ENCODE measurements at places on chromosomes 2 and 18. TPM values are rescaled to one million over a fixed set of nuclear protein-coding genes. Genes with fewer than 3 reads are reported as not detected.

ANKRD12 gene
- 23.8 TPM for polyA plus RNA-seq

DNA sequence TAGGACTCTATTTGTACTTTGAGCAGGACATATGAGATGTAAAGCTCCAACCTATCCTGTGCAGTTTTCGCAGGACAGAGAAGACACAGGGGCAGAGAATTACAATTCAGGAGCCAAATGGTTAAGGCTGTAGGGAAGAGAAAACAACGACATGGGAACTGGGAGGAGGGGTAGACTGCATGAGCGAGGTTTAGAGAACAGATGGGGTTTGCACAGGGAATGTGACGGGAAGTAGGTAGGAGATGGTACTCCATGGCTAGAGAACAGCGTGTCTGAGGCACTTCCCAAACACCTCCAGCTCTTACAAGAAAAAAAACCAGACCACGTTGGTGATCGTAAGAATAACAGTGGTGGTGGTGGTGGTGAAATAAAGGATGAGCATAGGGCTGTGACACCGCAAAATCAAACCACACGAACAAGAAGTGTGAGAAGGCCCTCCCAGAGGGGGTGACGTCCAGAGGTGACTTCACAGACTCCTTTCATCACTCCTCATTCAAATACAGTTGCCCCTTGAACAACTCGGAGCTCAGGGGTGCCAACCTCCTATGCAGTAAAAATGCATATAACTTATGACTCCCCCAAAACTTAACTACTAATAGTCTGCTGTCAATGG lies 92.7 kb downstream of the FARSB start:
- H3K27me3 ChIP-seq: no peaks in the 10 kb centered on the region
- H3K4me3 ChIP-seq: no peak overlapping the region
- no peak overlapping the region for H3K27ac ChIP-seq
- H3K4me1 ChIP-seq: no peaks in the 10 kb centered on the region

- no peak overlapping the region for H3K27ac ChIP-seq
- DNase-seq: no peak
- no peak overlapping the region for H3K4me3 ChIP-seq
- H3K4me1 ChIP-seq: no peaks in the 10 kb centered on the region
These were observed 80.2 kb upstream of the DNMT3A start for GRCh38 chr2:25421820-25422411.

- H3K27me3 ChIP-seq: no peaks in the 10 kb centered on the region
- no peak overlapping the region for H3K27ac ChIP-seq
- no peaks in the 10 kb centered on the region for H3K4me1 ChIP-seq
- peaks cover 20% of the 10 kb centered on the region for H3K36me3 ChIP-seq
- no peak overlapping the region for H3K4me3 ChIP-seq
These were observed 63.7 kb downstream of the VIL1 start for GRCh38 chr2:218482651-218483050.

Measured in spinal cord (tissue), 10 donors.